ENCODE measurements at places on chromosomes 1 and 21.

- no peak for DNase-seq
These were observed 13.2 kb upstream of the NPHP4 start for GRCh38 chr1:6005276-6005917.

- DNase-seq = no peak
These were observed 56.1 kb downstream of the GABPA start for GRCh38 chr21:25790878-25791204.

- no peak for DNase-seq
These were observed 6.8 kb downstream of the PRDM16 start for GRCh38 chr1:3075666-3076362.

- DNase-seq = no peak
These were observed 1.5 kb downstream of the GATAD2B start for GRCh38 chr1:153921080-153921802.

GRCh38 chr1:25037174-25038074, 107.3 kb upstream of the RUNX3 start:
- no peak for DNase-seq

- DNase-seq = no peak
These were observed 13.0 kb downstream of the VANGL1 start for GRCh38 chr1:115654663-115655305.

DNA sequence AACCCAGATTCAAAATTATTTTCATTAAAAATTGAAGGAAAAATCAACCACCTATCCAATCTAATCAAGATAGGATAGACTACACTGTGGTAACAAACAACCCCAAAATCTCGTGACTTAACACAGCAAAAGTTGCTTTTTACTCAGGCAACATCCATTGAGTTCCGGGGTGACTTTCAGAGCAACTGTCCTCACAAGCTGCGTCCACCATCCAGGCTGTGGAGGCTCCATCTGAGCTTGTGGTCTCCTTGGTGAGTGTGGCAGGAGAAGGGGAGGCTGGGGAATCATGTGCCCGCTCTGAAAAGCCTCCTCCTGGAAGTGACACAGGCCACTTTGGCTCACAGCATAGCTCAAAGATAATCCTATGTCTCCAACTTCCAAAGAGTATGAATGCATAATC, 52.4 kb downstream of the CD2 start:
- DNase-seq = no peak
